ENCODE measurements at places on chromosomes 5 and 9. TPM values are rescaled to one million over a fixed set of nuclear protein-coding genes. Genes with fewer than 3 reads are reported as not detected.

- no peak for DNase-seq
Observed at GRCh38 chr5:1788200-1788599, 11.4 kb downstream of the MRPL36 start.

GRCh38 chr9:79917421-79917820, 345.7 kb downstream of the TLE4 start:
- peak; percentile 64 for DNase-seq

GRCh38 chr9:116806075-116806474, 119.0 kb downstream of the TRIM32 start:
- peak; percentile 13 for DNase-seq

The MAMDC4 gene
- total RNA-seq: 7.2 TPM

The KCNV2 gene
- total RNA-seq: not detected
